ENCODE measurements at places on chromosomes 1 and 21.
A peak's percentile ranks its signal among the peaks of the same experiment; 100 is the strongest.

GRCh38 chr1:110756506-110756905 is 81.8 kb upstream of the KCNA3 start:
- DNase-seq, result no peak

GRCh38 chr1:218272366-218272765 is 12.7 kb upstream of the RRP15 start:
- no peak for DNase-seq

DNA sequence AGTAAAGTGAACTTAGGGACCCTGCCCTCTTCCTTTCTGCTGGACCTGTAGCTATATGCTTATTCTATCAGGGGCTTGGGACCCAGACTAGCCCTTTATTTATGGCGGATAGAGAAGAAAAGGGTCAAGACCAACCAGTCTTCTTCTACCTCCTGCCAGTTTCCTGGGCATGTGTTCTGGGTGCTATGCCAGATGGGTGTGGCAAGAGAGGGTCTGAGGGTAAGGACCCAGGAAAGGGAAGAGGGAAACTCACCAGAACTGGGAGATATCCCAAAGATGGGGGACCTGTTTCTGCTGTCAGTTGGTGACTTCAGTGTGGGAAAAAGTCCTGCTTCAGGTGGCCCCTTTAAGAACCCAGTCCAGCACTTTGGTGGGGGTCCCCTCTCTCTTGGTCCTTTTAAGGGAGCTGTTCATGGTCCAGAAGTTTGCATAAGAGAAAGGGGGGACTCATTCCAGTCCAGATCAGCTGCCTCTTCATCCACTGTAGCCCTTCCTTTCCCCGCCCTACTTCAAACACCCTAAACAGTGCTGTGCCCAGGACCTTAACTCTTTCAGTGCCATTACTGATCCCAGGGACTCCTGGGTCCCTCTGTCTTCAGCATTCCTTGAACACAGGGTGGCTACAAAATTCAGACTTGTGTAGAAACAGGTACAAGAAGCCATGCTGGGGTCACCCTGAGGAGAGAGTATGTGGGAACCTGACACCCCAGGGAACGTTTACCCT is 18.4 kb downstream of the SSR2 start:
- no peak for DNase-seq

- no peak for DNase-seq
These were observed 102.0 kb upstream of the RUNX3 start for GRCh38 chr1:25031966-25032667.

DNA sequence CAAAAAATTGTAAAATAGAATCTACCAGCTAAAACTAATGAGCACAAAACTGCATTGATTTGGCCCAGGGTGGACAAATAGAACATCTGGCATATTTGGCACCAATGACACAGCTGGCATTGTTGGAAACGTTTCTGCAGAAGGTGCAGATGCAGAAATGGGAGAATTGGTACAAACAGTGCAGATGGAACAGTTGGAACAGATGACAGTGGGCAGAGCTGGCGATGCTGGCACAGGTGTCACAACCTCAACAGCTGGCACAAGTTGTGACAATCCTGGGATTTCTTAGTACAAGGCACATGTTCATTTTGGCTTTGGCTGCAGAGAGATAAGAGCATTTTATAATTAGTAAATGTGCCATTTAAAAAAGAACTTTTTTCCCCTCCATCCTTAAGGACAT is 91.1 kb upstream of the ZBTB18 start:
- no peak for DNase-seq

DNA sequence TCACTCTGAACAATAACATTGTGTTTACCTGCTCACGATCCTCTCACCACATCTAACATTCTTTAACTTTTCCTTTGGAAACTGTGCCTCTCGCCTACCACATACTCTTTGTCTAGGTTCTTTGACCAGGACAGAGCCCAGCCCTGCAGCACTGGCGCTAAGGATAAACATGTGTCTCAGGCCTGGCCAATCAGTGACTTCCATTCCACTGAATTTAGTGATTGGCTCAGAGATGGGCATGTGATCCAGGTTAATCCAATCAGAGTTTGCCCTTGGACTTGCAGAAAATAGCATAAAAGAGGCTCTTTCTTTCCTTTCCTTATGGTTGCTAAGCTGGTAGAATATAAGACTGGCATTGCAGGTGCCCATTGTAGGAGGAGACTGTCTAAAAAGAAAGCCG is 605.7 kb downstream of the MATN1 start:
- DNase-seq, result no peak

DNA sequence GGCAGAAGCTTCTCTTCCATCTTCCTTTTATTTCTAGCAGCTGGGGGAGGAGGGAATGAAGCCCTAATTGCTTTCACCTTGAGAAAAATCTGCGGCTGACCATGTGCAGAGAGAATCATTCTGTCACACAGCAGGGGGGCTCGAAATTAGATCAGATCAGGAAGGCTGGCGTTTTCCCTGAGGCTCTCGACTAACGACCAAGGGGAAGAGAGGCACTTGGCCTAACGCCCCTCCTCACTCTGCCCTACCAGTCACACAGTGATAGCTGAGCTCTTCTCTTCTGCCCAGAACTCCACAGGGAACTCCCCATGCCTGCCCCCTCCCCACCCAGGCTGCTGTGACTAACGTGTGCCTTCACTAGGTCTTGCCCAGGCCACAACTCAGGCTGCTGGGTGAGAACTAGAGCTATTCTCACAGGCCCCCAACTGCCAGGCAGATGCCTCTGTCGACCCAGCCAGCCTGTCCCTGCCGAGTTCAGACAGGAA is 26.5 kb upstream of the KHDRBS1 start:
- no peak for DNase-seq

GRCh38 chr1:147600119-147601111 is 59.1 kb downstream of the BCL9 start:
- peak; percentile 63 for DNase-seq

DNA sequence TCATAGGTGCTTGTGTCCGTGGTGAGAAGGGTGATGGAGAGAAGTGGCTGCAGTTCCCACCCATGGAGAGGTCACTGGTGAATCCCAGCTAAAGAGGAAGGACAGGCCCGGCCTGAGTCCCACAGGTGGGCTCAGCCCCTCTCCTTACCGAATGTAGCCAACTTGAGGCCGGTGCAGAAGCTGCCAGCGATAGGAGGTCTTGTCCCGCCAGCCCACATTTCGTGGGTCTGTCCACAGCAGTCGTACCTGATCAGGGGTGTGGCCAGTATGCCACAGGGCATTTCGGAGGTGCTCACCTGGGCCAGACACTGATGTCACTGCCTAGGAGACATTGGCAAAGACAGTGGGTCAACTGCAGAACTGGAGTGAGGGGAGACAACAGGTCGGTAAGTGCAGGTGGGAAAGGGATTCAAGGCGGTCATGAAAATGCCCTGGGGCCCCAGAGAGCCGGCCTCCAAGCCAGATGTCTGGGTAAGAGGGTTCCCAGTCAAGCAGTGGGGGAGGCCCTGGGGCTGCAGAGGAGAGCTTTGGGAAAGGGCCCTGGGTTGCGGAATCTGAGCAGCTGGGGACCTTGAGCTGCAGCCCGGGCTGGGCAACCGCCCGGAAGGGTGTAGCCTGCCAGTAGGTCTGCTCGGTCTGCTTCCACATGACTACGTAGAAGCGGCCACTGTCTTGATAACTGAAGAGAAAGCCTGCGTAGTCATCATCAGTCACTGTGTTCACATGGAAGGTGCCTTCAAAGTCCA is 10.6 kb downstream of the THBS3 start:
- DNase-seq, result no peak

DNA sequence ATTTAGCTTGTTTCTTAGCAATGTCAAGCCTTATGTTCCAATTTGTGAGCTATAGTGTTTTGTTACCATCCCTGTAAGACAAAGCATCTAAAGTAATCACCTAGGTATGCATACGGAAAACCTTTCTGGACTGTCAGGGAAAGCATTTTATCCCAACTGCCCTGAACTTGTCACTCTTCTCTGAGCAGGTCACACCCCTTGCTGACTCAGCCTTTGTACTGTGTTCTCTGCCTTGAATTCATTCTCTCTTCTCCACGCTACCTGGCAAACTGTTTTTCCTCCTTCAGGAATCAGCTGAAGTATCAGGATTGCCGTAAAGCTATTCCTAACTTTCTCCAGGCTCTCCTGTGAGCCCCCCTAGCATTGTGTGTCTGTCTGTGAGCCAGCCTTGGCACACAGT is 54.2 kb downstream of the PBX1 start:
- DNase-seq, result no peak

- DNase-seq, result peak; percentile 41
These were observed 90.0 kb downstream of the GPR88 start for GRCh38 chr1:100627936-100628335.

DNA sequence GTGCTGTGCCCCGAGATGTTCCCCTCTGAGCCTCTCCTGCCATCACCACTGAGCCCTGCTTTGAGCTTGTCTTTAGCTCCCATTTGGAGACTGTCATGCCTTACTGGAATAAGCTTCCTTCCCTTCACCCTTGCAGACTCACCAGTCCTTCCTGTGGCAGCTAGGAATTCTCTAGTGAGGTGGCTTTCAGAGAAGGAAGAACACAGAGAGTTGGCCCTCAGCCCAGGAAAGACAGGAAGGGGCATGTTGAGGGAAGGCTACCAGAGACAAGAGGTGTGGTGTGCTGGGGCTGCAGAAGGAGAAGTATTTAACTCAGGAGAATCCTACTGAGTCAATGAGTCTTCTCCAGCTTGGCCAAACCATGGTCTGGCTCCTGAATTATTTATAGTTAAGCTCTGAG is 76.3 kb downstream of the UCK2 start:
- peak; percentile 83 for DNase-seq

DNA sequence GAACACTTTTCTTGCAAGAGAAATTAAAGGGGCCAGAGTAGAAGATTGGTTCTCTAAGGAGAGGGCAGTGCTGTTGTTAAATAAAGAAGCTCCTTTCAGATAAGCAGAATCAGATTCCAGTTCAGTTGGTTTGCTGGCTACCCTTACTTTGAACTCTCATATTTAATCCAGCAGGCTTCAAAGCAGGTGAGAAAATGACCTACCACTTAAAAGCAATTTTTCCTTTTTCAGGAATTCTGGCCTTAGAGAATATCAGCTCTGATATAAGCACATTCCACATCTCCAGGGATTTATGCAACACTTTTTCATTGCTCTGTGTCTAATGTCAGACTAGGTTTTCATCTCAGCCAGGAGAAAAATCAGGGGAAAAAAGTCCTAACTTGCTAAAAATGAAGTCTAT is 28.7 kb downstream of the WNT2B start:
- DNase-seq, result no peak

DNA sequence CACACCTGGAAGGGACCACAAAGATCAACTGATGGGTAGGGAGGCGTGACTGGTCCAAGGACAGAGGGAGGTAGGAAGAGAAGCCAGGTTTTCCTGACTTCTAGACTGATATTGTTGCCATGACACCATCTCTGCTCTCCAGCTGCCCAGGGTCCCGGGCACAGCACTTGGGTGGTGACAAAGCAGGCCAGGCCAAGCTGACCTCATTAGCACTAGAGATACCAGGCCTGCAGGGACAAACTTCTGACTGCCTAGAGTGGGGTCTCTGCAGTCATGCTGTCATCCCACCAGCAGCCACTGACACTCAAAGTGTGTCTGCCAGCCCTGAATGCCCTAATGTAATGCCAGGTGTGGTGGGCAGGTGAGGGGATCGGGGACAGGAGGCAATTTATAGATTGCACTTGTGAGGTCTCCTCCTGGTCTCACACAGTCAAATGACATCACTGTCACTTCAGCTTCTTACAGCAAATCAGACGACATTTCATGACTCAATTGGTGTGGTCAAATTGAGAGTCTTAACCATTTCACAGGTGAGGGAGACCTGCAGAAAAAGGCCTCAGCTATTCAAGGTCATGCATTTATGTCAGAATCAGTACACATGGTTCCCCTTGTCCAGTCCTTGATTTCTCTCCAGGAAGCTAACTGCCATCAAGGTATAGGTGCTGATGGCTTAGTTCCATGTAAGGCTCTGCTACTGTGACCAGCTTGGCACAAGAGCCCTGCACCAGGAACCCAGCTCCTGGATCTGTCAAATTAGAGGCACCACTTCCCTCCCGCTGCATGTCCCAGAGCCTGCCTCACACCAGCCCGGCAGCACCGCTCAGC is 2.7 kb downstream of the SLC9A1 start:
- no peak for DNase-seq

GRCh38 chr1:1202831-1203560 is 3.4 kb downstream of the TNFRSF18 start:
- no peak for DNase-seq

DNA sequence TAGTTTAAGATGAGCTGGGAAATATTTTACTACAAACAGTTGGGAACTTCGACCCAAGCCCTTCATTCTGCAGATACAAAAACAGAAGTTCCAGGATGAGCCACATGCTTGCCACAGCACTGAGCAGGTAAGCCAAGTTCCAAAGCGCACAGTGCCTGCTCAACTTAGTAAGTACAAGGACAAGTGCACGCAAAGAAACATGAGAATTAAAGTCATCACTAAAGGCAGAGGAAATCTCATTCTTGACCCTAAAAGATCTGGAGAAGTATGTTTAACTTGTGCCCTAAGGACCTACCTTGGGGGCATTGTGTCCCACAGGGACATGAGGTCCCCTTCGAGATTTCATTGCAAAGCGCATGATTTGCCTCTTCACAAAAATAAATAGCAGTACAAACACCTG is 1.2 kb upstream of the UBAP2L start:
- DNase-seq, result no peak

DNA sequence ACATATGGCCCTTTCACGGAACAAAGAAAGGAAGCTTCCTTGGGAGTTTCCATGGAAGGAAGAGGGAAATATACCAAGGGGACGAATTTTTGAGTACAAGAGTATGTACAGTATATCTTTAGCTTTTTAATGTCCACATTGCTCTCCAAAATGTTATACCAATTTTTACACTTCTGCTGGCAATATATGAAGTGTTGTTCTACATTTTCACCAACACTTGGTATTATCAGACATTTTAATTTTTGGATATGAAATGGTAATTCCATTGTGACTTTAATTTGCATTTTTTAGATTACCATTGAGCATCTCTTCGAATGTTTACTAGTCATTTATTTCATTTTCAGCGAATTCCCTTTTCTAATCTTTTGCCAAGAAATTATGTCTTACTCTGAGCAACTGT is 5.5 kb upstream of the VPS45 start:
- DNase-seq, result no peak

- no peak for DNase-seq
These were observed 4.1 kb upstream of the TTLL10 start for GRCh38 chr1:1169429-1170214.

GRCh38 chr1:179091691-179092165 is 9.9 kb downstream of the TOR3A start:
- DNase-seq, result no peak

Data from RCC 7860 (cell line).